ENCODE measurements at places on chromosomes 4 and X.

DNA sequence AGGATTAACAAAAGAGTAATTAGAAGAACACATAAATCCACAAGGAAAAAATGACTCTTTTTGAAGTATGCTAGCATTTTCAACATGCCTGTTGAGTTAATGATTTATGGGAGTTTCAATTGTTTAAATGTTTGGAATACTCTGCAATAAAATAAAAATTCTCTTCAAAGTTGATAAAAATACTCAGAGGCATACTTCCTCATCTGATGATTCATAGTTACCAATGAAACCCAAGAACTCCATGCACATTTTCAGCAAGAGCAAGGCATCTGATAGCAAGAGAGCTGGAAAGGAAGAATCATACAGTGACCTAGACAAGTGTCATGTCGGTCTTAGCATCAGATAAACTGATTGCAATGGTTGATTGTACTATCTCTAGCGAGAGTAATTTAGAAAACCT lies 443.7 kb upstream of the ATOH1 start:
- ATAC-seq = no peak

GRCh38 chr4:77861495-77861894 lies 1.1 kb upstream of the MRPL1 start:
- no peak for ATAC-seq

DNA sequence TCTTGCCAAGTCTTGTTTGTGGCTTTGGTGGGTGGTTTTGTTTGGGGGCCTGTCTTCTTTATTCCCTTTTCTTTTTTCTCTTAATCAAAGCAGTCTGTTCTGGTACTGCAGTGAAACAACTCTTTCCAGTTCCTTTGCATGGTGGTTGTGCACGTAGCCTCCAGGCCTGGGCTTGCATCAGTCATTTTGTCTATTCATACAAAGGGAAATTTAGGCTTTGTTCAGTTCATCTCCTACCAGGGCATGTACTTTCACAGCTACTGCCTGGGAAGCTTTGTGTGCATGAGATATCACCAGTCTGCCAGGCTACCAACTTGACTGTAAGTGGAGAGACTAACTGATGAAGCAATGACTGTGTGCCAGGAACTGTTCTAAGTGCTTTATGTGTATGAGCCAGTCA lies 8.5 kb downstream of the TRIM2 start:
- ATAC-seq = peak; percentile 83

GRCh38 chr4:41369680-41370079 lies 113.0 kb downstream of the UCHL1 start:
- ATAC-seq = no peak

GRCh38 chrX:68942840-68943239 lies 114.0 kb downstream of the EFNB1 start:
- ATAC-seq = no peak

GRCh38 chr4:106775636-106776035 lies 260.5 kb downstream of the DKK2 start:
- ATAC-seq = no peak

GRCh38 chr4:140704392-140704960 lies 51.7 kb downstream of the TBC1D9 start:
- ATAC-seq = no peak

GRCh38 chr4:62548765-62549164 lies 1348.6 kb downstream of the ADGRL3 start:
- no peak for ATAC-seq

- no peak for ATAC-seq
These were observed 116.6 kb downstream of the SH2D1A start for GRCh38 chrX:124462931-124463330.

- ATAC-seq = no peak
These were observed 111.2 kb downstream of the CEP44 start for GRCh38 chr4:174394915-174395314.

DNA sequence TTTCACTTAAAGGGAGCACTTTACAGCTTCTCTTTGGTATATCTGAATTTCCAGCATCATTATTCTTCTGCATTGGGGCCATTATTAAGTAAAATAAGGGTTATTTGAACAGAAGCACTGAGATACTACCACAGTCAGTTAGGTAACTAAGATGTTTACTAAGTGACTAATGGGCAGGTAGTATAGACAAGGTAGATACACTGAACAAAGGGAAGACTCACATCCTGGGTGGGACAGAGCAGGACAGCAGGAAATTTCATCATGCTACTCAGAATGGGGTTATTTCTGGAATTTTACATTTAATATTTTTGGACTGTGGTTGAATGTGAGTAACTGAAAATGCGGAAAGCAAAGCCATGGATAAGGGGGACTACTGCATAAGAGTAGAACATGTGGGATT lies 316.0 kb downstream of the CCSER1 start:
- ATAC-seq = no peak

GRCh38 chr4:151417766-151418376 lies 8.9 kb downstream of the FHIP1A start:
- no peak for ATAC-seq

DNA sequence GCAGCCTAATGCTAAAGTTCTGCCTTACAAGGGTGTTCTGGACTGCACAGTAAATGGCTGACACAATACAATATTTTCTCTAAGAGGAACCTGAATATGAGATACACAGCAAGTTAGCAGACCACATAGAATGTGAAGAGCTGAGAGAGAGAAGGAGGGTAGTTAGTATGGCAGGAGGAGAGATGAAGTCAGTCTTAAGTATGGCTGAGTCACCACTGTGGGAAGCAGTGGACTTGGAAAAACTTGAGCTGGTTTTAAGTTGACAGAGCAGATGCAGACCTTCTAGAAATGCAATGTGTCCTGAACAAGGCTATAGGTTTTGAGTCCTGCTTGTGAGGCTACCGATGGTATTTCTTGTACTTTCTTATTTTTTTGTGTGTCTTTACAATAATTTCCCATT lies 172.5 kb downstream of the SH2D1A start:
- ATAC-seq = no peak

- peak; percentile 1 for ATAC-seq
These were observed 178.5 kb downstream of the CBR4 start for GRCh38 chr4:168831585-168831918.

DNA sequence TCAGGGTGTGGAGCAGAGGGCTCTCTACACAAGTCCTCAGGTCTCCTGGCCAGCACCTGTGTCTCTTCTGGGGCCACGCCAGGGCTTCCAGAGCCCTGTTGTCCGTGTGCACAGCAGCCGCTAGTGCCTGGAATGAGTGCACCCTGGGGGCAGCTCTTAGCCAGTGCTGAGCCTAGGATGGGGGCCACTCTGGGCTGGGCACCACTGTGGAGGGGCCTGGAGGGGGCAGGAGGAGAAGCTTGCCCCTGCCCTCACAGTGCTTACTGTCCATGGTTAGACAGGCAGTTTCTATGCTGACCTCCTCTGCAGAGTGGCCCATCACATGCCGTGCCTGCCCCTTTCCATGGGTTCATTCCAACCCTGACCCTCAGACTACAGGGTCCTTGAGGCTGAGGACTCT lies 42.7 kb upstream of the GRPEL1 start:
- no peak for ATAC-seq

DNA sequence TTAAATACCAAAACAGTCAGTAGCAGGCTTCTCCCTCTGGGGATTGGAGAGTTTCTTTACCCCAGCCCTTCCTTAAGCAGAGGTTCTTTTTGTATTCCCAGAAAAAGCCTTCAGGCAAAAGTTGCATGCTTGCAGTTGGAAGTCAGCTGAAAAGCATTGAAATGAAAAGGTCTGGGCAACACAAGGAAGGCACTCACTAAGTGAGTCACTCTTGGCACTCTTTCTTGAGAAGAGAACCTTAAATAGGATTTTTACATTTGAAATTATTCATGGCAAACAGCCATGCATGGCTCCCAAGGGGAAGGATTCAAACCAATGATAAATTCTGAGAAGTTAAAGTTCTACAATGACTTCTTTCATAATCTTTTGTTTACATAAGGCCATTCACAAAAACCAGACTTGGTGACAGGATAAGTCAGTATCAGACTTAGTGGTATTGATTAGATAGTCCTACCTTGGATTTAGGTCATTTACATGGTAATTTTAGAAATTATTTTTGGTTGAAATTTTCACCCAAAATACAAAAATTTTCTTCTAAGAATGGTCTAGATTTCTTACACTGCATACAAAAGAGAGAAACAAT lies 2068.9 kb downstream of the PCDH7 start:
- no peak for ATAC-seq

DNA sequence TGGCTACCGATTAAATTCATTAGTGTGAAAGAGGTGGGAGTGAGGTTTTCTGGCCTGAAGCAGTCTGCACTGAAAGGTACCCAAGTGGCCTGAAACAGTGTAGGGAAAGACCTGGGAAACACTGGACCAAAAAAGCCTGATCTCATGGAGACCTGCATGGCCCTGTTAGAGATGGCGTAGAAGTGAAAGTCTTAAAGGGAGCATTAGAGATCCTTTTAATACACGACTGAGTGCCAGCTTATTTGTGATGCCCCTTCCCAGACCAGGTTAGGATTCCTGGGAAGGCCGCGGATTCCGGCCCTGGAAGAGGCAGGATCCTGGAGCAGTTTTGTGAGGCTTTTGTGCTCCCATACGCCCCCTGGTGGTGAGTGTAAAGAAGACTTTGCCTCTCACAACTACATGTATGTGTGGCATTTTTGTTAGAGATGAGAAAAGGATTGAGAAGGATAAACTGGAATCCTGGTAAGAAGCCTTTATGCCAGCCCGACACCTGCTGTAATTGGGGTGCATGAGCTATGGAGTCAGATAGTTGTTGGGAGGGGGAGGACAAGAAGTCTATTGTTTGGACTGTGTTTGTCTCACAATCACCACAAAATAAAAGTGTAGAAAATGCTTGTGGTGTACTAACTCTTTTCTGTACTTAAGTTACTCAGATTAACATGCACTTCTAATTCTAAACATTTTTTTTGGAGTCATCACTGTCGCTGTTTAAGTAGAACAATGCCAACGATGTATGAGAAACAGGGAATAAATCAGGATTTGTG lies 54.0 kb downstream of the JADE1 start:
- peak; percentile 42 for ATAC-seq

DNA sequence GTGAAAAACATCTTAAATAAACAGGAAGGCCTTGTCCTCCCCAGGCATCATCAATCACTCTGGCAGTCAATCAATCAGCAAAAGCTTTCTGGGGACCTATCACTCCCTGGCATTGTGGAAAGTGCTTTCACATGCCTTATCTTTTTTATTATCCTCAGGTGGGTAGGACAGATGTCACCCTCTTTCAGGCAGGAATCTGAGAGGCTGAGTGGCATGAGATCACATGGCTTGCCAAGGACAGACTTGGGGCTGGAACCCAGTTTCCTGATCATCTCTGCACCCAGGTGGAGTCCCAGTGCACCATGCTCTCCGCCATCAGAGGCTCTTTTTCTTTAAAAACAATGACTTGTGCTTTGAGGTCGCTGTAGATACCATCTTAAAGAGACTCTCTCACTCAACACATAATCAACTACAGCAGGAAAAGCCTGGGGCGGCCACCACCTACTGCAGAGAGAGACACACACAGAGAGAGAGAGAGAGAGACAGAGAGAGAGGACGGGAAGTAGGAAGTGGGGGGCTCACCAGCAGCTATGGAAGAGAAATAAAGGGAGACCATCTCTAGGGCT lies 282.7 kb downstream of the PTTG2 start:
- peak; percentile 64 for ATAC-seq

DNA sequence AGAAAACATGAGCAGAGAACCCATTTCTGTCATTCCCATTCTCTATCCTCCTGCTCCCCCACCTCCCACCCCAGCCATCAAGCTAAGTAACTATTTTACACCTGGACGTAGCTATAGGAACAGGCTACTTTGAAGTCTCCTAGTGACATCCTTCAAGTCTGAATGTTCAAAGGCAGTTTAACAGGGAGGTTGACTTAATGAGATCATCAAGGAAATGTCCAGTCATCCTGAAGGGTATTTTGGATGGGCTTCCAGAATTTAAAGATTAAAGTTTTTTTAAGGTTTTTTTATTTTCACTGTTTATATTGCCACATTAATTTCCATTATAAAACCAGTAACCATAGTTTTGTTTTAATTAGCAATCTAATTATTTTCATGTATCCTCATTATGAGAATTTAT lies 41.1 kb downstream of the HPF1 start:
- no peak for ATAC-seq

GRCh38 chr4:162782096-162782777 lies 384.5 kb downstream of the NAF1 start:
- ATAC-seq = no peak

GRCh38 chr4:113026556-113026955 lies 22.9 kb upstream of the ANK2 start:
- ATAC-seq = peak; percentile 47

DNA sequence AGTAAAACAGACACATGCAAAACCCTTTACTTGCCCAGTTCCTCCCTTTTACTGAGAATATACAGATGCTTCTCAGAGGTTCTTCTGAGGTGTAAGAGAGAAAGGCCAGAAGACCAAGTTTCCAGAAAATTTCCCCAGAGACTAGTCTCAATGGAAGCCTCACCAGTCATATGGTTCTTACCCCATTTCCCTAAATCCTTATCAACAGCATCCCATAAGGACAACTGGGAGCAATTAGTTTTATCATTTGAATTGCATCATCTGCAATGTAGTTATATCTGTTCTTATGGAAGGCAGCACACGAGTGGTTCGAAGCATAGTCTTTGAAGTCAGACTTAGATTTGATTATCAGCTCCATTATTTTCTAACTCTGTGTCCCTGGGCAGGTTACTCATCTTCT lies 203.6 kb upstream of the PPARGC1A start:
- ATAC-seq = no peak

GRCh38 chr4:4889781-4890180 lies 30.3 kb downstream of the MSX1 start:
- ATAC-seq = no peak

DNA sequence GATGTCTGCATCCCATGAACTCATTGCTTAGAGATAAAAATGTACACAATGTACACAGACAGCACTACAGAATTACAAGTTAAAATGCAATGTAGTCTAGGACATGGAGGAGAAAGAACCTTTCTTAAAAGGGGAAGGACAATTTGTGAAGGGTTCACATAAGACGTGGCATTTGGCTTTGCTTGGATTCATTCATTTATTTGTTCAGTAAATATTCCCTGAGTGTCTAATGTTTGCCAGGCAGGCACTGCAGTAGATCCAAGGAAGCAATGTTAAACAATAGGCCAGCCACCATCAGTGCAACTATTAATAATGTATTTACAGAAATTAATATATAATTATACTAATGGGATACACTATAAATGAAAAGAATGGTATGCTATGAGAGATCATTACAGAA lies 94.4 kb downstream of the GRIA2 start:
- no peak for ATAC-seq

DNA sequence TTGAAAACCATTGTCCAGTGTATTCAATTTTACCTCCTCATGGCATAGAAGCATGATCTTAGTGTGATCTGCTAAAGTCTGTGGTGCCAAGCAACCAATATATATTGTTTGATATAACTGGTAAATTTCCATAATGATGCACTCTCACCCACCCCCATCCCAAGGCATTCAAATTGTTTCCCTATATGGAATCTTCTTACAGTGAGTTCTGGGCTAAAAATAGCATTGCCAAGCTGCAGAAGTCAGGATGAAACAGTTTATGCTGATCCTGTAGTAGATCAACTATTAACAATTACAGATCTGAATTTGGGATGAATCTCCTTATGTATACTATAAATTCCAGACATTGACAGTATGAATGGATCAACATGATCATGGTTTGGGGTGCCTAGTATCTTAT lies 20.9 kb downstream of the FGF13 start:
- no peak for ATAC-seq

GRCh38 chr4:181688432-181688831 lies 554.8 kb upstream of the TENM3 start:
- no peak for ATAC-seq
